T-helper 22 cell (primary cell): ENCODE measurements at places on chromosomes 7 and 10.

GRCh38 chr7:1883031-1883761 is 213.1 kb downstream of the ELFN1 start:
- DNase-seq = no peak

DNA sequence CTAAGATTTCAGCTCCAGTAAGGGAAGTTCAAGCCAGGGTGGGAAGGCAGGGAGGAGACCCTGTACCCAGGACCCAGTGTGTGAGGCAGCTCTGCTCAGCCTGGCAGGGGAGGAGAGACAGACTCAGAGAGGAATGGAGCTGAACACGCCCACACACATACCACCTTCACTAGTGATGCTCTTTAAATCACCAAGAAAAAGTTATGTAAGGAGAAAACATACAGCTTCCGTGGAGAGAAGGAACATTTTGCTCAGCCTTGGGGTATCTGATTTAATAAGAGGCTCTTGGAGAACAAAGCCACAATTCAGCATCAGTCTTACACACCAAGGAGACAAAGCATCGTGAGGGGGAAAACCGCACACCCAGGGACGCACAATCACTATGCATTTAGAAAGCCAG is 62.9 kb downstream of the PRKAG2 start:
- no peak for DNase-seq

DNA sequence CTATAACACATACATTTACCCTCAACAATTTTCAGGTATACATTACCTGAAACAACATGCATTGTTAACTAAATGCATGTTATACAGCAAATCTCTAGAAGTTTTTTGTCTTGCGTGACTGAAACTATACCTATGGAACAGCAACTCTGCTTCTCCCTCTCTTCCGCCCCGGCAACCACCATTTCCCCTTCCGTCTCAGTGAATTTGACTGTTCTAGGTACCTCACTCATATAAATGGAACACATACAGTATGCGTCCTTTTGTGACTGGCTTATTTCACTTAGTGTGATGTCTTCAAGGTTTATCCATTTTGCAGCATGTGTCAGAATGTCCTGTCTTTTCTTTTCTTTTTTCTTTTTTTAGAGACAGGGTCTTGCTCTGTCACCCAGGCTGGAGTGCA is 22.5 kb downstream of the CALHM2 start:
- DNase-seq = no peak

DNA sequence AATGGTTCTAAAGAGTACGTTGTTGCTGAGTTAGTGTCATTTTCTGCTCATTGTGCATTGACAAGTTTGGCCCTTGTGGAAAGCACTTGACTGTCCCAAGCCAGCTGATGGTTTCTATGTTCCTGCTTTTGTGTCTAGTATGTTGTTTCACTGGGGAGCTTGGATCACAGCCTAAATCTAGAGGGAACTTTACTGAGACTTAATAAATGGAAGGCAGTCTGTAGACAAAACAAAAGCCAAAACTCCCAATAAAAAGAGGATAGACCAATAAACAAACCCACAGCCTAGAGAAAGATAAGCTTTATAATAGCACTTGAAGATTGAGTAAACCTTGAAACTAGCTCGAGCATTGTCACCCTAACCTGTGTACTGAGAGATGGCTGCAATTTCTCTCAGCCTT is 196.8 kb downstream of the ADRA2A start:
- no peak for DNase-seq

GRCh38 chr7:100626530-100627237 is 14.3 kb downstream of the MOSPD3 start:
- DNase-seq = peak; percentile 77

DNA sequence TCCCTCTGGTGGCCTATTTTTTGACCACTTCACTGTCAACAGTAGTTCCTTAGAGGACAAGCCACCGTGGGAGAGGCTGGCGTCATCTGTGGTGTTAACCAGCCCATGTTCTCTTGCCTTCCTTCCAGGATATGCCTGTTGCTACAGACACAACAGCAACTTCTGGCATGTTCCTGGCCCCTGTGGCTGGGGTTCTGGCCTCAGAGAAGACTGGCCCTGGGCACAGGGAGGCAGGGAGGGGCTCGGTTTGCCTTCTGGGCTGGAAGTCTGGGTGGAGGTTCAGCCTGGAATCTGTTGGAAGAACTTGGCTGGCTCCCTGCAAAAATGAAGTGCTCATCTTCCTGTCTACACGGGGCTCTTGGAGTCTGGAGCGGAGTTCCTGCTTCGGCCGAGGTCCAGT is 25.7 kb downstream of the GOLGA7B start:
- DNase-seq = no peak

GRCh38 chr10:34520084-34520483 is 295.0 kb downstream of the PARD3 start:
- DNase-seq = no peak

DNA sequence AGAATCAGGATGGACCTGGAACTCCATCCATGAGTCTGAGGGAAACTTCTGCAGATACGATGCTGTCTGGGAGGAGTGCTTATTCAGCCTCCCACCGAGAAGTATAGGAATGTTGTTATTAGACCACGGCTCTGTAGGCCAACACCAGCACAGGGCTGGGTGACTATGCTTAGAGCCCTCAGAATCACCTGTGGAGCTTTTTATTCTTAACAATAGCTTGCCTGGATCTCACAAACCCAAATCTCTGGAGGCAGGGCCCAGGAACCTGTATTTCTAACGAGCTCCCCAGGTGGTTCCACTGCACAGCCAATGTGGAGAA is 55.6 kb upstream of the ARID5B start:
- DNase-seq = no peak

- no peak for DNase-seq
Observed at GRCh38 chr10:61899069-61899531, 2.4 kb upstream of the ARID5B start.

DNA sequence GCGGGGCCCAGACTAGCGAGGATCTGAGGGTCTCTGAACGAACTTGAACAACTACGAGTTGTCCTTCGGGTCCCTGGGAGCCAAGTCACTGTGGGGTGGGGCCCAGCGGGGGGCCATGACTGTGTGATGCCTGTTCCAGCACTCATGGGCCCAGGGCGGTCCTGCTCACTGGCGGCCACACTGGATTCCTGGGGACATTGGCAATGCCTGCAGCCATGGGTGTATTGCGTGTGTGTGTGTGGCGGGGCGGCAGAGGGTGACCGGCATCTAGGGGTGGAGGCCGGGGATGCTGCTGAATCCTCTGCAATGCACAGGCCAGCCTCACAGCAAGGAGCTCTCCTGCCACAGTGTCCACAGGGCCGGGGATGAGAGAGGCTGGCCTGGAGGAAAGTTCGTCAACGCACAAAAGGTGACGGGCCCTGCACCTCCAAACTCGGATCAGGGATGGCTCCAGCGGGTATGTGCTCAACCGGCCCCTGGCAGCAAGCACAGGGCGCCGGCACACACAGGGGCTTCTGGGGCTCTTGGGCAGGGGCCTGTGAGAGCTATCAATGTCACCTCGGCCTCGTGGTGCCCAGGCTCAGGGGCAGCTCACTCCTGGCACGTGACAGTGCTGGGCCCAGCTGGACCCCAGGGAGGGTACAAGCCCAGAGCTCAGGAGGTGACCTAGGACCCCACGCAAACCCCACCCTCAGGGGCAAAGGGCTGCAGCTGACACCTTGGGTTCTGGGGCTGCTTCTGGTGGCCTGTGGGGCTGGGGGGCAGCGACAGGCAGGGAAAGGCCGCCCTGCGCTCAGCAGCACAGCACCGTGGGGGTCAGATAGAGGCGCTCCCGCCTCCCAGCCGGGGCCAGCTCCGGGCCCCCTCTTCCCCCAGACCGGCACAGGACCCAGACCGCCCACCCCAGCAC is 27.9 kb downstream of the PAPOLB start:
- no peak for DNase-seq

DNA sequence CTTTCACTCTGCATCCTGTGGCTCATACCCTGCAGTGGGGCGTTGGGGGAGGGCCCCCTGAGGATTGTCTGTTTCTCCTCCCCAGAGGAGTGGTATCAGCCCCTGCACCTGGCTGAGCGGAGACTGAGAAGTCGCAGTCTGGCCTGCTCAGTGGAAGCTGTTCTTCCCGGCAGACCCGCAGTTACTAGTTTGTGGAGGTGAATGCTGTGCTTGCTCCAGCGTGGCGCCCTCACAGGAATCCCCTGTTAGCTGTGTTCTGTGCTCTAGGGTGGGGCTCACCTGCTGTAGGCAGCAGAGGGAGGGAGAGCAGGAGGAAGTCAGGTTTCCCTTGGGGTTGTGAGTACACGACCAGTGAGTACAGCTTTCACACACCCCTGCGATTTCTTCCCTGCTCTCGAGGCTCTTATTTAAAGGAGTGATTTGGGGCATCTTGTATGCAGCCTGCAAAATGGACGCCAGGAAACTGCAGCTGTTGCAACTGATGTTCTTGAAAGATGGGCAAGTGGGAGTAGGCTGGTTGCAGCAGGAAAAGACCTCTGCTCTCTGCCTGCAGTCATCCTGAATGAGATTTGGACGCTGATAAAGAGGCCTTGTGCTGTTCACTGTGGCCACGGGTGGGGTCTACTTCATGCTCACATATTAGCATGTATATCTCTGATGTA is 66.4 kb downstream of the HK1 start:
- DNase-seq = no peak

DNA sequence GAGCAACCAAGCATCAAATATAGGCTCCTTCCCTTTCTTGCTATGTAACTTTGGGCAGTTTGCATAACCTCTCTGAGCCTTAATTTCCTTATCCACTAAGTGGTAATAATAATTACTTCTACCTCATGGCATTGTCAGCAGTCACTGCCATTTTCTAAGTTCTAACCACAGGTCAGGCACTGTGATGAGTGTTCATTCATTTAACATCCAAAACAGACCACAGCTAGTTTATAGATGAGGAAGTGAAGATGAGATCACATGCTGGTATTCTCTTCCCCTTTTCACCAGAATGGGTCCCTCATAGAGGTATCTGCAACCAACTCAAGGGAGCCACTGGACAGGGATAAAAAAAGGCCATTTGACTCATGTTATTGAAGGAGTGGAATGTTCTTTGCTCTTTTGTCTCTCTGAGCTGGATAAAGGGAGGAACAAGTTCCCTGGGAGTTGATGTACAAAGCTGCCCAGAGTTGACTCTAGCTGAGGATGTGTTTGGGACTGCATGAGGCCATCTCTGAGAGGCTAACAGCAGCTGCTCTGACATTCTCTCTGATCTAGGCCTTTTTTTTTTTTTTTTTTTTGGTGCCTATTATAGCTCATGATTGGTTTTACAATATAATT is 65.0 kb downstream of the DNAJC12 start:
- DNase-seq = no peak

- no peak for DNase-seq
Observed at GRCh38 chr7:30996883-30997282, 33.1 kb downstream of the GHRHR start.

GRCh38 chr10:86888585-86889381 is 68.6 kb downstream of the MMRN2 start:
- DNase-seq = no peak

GRCh38 chr7:55132890-55133551 is 114.2 kb downstream of the EGFR start:
- no peak for DNase-seq

GRCh38 chr7:11021468-11021867 is 47.8 kb downstream of the PHF14 start:
- no peak for DNase-seq

GRCh38 chr7:24755541-24756407 is 1.5 kb downstream of the GSDME start:
- DNase-seq = no peak

DNA sequence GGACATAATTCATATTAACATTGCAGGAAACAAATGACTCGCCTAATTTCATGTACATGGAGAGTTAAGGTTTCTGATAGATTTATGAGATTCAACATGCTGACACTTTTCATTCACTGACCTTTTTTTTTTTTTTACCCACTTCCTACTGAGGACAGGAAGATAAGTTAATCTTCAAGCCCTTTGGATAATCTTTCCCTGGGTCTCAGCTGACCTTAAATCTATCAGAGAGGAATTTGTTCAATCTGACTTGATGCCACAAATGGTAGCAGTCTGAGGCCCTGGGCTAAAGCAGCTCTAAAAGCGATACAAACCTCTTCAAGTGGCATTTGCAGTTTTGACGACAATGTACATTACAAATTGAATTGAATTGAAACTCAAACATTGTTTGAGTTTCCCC is 493.3 kb upstream of the SORCS1 start:
- DNase-seq = no peak

DNA sequence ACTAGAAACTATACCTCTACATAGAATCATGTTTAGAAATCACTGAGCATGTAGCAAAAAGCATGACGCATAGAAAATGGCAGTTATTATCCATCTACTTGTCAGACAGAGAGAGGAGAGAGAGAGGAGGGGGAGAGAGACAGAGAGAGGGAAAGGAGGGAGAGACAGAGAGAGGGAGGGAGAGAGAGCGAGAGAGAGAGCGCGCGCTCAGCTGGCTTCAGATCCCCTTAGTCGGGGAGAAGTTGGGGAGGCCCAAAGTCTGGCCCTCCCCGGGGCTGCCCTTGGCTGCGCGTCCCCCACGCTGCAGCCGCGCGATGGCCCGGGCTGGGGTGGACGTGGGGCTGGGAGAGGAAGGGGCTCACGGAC is 37.0 kb downstream of the CNPY1 start:
- DNase-seq = no peak

GRCh38 chr7:73822319-73823173 is 8.2 kb upstream of the CLDN4 start:
- no peak for DNase-seq

DNA sequence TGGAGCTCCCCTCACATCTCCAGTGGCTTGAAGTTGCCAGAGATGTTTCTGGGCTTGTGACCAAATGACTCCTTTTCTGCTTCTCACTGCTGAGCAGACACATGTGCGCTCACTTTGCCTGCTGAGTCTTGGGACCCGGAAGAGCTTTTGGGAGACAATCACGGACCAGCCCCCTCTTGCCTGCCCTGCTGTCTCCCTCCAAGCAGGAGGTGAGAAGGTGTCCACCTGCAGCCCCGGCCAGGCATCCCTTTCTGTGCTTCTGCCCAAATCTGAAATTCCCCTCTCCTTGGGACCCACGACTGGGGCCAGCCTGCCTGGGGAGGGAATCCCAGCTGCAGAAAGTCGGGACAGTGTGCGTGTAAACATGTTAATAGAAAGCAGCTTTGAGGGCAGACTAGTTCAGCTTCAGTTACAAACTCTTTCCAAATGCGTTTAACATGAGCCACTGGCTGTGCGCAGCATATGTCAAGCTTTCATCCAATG is 31.7 kb downstream of the HTRA1 start:
- no peak for DNase-seq

GRCh38 chr10:62034096-62034640 is 132.7 kb downstream of the ARID5B start:
- DNase-seq = no peak

GRCh38 chr7:93902777-93903423 is 3.5 kb upstream of the GNGT1 start:
- DNase-seq = no peak

DNA sequence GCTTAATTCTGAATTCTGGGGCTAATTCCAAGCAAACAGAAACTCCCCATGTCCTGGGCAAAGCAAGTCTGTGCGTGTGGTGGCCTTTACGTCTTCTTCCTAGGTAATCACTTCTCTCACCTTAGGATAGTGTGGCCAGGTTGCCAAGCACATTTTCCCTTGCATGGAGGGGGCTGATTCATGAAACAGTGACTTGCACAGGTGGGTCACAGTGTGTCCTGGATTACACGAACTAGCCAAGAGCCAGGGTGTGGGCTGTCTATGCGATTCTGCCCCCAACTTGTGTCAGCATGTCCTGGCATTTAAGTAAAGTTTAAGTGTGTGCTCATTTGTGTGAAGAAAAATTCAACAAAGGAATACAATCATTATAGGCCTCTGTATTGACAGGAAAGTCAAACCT is 18.5 kb upstream of the SEM1 start:
- DNase-seq = no peak

GRCh38 chr7:158094671-158095226 is 492.9 kb downstream of the PTPRN2 start:
- DNase-seq = no peak
